Stimulated activated CD4-positive, alpha-beta T cell treated with anti-CD3 and anti-CD28 coated beads, Interleukin-2, amount 100 ng/mL, for 4 hours (primary cell): ENCODE measurements at places on chromosomes 7 and 10.

DNA sequence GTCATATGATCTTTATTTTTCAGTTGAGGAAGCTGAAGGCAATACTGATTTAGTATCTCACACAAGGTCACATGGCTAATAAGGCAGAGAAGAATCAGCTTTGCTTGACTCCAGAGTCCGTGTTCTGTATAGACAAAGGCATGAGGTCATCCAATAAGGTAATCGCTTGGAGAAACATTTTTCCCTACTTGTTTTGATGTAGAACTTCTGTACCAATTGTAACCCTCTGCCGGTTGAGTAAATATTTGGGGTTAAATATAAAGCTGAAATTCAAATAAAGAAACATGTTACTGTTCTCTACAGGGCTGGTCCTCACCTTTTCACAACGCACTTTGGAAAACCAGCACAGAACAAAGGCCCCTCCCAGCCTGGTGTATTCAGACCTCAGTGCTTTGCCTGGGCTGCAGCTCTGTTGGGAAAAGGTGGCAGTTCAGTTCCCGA, 83.0 kb upstream of the INSYN2A start:
- DNase-seq = no peak

DNA sequence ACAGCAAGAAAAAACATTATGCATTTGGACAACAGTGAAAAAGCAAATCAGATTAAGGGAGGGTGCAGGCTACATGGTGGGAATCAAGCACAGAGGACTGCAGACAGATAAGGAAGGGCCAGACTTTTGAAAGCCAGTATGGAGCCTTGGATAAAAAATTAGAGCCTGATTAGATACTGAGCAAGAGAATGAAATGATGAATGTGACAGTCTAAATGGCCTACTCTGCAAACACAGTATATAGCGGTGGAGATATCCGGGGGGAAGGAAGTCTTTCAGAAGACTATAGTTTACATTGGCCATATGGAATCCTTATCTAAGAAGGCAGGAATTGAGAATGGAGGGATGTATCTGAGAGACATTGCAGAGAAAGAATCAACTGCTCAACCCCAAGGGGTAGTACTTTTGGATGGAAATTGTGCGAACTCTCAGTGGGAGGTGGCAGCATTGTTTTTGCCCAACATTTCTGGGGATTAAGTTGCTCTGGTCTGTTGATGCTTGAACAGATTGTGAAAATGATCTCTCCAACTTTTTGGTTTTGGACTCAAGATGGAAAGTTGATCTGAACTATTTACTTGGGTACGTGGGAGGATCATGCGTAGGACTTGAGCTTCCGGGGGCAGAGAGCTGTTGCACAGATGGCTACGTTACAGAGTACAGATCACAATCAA, 39.4 kb upstream of the CHCHD3 start:
- DNase-seq = no peak

DNA sequence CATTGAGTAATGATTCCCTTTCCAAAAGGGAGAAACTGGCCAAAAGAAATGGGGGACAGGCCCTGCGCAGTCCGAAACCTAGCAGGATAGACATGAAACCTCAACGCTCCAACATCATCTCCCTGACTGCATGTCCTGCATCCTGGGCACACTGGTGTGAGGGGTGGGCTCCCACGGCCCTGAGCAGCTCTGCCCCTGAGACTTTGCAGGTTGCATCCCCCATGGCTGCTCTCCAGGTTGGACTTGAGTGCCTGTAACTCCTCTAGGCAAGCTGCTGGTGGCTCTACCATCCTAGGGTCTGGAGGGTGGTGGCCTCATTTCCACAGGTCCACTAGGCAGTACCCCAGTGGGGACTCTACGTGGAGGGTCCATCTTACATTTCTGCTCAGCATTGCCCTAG, 16.3 kb upstream of the CRYGN start:
- DNase-seq = no peak

GRCh38 chr7:130114776-130115175, 44.4 kb downstream of the KLHDC10 start:
- DNase-seq = no peak

DNA sequence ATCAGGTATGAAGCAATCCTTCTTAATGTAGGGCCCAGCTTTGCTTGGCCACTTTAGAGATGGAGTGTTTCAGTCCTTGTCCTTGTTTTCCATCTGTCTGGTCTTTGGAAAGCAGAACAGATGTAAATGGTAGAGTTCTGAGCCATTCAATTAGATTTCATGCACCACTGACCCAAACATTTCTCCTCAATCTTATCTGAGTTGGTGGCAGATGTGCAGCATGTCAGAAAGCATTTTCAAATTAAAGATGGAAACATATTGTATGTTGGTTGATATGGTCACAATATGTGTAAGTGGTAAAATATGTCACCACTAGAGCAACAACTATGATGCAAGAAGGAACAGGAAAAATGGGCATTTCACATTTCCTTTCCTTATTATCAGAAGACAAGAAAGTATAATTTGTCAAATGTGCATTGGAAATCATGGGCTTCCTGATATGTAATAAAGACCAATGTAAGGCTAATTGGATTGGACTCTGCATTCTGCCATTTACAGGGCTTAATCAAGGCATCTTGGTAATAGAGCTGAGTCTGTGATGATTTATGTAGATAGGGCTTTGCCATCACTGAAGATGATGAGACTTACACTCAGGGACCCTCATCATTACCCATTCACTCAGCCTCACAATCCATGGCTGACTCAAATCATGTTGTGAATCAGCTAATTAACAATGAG, 750.7 kb downstream of the NRG3 start:
- no peak for DNase-seq

DNA sequence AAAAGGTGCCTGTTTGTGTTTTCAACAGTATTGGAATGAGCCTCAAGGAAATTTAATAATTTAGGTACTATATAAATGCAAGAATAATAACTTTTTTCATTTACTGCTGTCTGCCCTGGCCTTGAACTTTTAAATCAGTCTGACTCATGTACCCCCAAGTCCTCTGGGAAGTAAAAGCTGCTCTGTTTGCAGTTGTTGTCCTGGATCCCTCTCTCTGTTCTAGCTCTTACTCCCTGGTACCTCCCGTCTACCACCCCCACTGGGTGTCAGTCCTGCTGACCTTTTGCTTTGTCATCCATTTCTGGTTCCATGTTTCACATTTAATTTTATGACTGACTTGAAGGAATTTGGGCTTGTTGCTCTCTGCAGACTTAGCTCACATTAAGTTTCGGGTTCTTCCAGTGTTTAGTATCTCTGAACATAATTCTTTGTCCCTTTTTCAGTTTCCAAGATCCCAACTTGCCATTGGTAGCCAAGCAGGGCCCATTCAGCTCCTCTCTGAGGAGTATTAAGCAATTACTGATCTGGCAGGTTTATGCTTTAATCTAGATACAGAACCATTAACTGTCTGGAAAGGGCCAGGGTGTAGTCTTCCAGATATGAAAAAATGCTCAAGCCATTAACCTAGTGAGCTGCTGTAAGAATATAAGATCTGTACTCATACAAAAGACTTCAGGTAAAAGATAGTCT, 208.7 kb upstream of the FAM3C start:
- no peak for DNase-seq

- DNase-seq = no peak
Measured at GRCh38 chr7:125661677-125662076, 732.1 kb upstream of the POT1 start.

DNA sequence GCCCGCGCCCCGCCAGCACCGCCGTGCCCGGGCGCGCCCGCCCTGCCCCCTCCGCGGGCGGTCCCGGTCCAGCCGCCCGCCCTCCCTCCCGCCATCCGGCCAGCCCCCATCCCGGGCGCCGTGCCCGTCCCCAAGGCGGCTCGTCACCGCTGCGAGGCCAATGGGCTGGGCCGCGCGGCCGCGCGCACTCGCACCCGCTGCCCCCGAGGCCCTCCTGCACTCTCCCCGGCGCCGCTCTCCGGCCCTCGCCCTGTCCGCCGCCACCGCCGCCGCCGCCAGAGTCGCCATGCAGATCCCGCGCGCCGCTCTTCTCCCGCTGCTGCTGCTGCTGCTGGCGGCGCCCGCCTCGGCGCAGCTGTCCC, at the start of gene HTRA1:
Gene HTRA1 (plus strand): TSS at position 187 of the 362 bp plus-strand sequence. CDS start 100 bp downstream, at position 287.
- DNase-seq = no peak

- no peak for DNase-seq
Measured at GRCh38 chr10:35271086-35271858, 65.0 kb upstream of the CCNY start.

DNA sequence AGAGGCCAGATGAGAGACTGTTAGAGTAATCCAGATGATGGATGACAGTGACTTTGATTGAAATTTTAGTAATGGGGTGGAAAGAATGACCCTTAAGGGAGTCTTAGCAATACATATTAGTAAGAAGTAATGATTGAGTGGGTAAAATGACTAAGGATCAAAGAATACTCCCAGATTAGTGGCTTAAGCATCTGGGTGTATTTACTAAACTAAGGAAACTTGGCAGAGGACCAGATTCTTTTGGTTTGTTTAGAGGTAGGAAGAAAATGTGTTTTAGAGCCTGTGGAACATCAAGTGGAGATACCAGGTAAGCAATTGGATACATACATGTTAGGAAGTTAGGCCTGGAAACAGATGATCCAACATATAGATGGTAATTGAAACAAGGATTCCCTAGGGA, 58.8 kb upstream of the ADRA2A start:
- no peak for DNase-seq

DNA sequence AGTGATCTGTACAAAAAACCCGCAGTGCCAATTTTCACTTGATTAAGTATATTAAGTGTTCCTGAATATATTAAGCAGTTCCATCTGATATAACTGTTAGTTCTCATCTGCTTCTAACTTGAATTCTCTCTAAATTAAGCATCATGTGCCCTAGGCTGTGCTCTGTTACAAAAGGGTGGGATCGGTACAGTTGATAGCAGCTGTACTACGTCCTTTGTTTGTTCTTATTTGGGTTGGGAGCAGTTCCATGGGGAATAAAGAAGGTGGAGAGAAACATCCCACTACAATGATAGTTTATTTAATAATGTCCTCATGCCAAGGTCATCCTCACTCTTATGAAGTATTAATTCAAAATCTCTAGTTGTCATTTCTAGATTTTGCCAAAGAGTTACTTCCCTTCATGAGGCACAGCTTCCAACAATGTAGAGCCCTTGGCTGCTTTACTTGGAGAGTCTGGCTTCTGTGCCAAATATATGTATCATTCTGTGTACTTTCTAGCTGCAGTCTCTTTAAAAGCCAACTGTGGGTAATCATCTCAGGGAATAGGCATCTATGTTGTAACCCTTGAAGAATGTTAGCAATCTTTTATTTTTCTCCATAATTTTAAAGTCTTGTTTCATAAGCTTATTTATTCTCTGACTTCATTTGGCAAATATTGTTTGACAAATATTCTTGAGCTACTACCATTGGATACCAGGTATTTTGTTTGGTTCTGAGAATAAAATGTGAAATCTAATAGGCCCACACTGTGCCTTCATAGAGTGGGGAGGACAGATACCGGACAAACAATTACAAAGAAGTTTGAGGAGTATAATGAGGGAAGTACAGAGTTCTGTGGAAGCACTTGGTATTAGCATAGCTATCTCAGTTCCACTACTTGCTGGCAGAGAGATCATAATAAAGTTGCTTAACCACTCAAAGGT, 22.4 kb upstream of the AHR start:
- no peak for DNase-seq

GRCh38 chr7:154685564-154685901, 317.4 kb downstream of the PAXIP1 start:
- DNase-seq = no peak

- no peak for DNase-seq
Measured at GRCh38 chr7:105905209-105905909, 29.0 kb upstream of the ATXN7L1 start.

DNA sequence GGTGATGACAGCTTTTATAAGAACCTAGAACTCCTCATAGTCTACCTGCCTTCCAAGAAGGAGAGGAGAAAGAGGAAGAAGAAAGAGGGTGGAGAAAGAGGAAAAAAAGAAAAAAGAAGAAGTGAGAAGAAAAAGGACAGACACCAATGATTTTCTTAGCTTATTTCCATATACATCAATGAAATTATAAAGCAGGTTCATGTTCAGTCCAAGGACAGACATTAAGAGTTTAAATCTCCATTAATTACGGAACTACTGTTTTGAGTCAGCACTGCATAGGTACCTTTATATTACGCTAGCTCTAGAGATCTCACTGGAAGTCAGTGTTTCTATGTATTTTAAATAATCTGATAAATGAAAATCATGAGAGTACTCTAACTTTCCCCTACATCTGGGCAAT, 309.0 kb upstream of the HGF start:
- no peak for DNase-seq

DNA sequence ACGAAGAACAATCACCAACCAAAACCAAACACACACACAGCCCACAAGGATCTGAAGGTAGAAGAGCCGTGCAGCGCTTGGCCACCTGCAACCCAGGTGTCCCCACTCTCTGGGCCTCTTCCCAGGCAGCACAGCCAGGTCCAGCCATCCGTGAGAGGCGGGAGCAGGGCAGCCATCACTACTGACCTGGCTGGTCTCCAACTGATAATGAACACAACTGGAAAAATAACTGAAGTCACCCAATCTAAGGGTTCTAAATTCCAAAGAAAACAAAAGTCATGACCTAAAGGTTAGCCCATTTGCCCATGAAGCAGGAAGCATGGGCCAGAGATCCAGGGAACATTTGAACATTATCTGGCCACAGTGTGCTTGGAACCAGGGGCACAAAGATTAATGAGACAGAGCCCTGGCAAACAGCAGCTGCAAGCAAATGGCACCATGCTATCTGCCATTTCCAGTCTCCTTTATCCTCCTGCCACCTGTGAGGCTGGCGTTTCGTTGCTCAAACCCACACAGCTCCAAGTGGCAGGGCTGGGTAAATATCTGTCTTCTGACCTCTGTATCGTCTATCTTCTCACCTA, 207.9 kb downstream of the TNS3 start:
- DNase-seq = no peak

- DNase-seq = no peak
Measured at GRCh38 chr7:130135208-130136205, 65.2 kb downstream of the KLHDC10 start.

GRCh38 chr7:8442814-8443304, 9.4 kb downstream of the NXPH1 start:
- DNase-seq = peak; percentile 8

DNA sequence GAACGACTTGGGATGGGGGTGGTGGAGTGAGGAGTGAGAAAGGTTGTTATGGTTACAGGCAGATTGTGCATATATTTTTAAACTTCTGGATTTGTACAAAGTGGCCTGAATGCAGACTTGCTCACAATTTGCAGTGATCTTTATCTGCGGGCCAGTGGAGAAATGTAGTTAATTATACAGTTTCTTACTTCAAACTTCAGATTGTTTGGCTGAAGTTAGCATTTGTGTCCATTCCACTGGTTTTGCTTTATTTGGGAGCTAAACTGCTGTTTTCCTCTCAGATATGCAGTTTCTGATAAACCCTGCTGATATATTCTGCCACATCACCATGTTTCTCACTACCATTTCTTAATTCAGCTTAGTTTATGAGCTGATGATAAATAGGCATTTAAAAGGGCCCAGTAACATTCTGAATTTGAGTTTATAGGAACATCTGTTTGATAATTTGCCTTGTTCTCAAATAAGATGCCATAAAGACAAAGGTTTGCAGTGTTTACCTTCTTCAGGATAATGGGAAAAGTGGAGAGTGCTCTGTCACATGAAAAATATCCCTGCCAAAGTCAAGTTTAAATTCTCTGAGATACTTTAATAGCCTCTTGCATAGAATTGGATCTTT, 170.1 kb downstream of the ST7 start:
- no peak for DNase-seq

- DNase-seq = no peak
Measured at GRCh38 chr10:70319183-70319582, 35.4 kb upstream of the NPFFR1 start.

- DNase-seq = no peak
Measured at GRCh38 chr10:15712883-15713282, 6.8 kb downstream of the ITGA8 start.

GRCh38 chr10:90644165-90644564, 213.7 kb downstream of the HTR7 start:
- DNase-seq = no peak

- no peak for DNase-seq
Measured at GRCh38 chr7:39336442-39336841, 229.8 kb upstream of the YAE1 start.
